ENCODE measurements at places on chromosomes 1 and 21. TPM values are rescaled to one million over a fixed set of nuclear protein-coding genes. Genes with fewer than 3 reads are reported as not detected.

Gene MT1HL1
- total RNA-seq: not detected

Gene RORC
- not detected for total RNA-seq

Gene C1QA
- not detected for total RNA-seq

Gene CXADR
- total RNA-seq: 12.1 TPM

Gene CD2
- not detected for total RNA-seq

Gene RYR2
- total RNA-seq: 0.13 TPM

Gene AMY2B
- total RNA-seq: 0.48 TPM

Gene SPRR4
- not detected for total RNA-seq

Gene APOBEC4
- not detected for total RNA-seq

Gene TRIM45
- total RNA-seq: 0.66 TPM

Gene CHAF1B
- 10.5 TPM for total RNA-seq

Gene LEFTY2
- not detected for total RNA-seq

Gene CELA2A
- not detected for total RNA-seq
